ENCODE measurements at places on chromosomes 4 and X.

GRCh38 chrX:19599253-19599652 lies 83.9 kb upstream of the MAP3K15 start:
- DNase-seq: no peak

DNA sequence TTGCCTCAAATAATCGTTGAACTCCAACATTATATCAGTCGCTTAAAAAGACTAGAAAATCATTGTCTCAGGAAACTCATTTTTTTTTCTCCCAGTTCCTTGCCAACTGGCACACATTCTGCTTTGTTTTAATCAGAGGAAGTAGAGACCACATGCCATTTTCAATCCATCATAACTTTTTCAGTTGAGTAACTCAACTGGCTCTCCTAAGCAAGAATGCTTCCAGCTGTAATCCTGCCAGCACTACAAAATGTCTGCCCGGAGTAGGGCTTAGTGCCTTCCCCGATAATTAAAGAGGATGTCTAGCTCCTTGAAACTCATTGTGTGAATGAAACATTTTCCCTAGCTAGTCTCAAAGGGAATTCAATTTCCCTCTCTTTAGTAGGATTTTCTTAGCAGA lies 33.0 kb downstream of the FREM3 start:
- no peak for DNase-seq

GRCh38 chr4:157804986-157805385 lies 367.8 kb downstream of the GASK1B start:
- DNase-seq: no peak

DNA sequence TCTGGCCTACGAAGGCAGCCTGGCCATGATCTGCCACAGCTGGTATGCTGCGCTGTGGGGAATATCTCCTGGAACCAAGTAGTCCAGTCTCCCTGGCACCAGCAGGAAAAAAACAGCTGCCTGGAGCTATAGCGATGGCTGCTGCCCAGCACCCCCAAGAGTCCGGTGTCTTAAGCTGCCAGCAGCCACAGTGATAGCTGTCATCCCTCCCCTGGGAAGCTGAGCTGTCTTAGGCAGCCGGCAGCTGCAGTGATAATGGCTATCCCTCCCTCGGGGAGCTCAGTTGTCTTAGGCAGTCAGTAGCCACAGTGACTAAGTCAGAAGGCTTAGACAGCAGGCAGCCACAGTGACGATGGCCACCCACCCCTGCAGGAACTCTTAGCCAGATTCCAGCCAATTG lies 205.1 kb downstream of the STPG2 start:
- DNase-seq: no peak

DNA sequence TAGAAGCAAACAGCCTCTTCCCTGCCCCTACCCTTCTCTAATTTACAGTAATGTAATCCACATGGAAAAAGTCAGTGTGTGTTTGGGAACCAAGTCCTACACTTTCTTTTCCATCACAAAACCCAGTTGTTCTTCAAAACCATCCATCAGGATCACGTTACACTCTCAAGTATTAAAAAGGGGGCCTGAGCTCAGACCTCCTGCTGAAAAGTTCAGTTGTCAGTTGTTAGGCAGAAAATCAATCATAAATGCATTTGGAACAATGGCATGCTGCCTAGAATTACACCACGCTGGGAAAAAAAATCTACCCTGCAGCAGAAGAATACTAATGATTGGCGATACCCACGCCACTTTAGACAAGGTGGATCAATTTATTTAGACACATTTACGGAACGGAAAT lies 236.5 kb downstream of the PARM1 start:
- DNase-seq: no peak

- no peak for DNase-seq
These were observed 23.4 kb downstream of the DHX15 start for GRCh38 chr4:24560868-24561368.
